ENCODE measurements at places on chromosomes 16 and 17.
A peak's percentile ranks its signal among the peaks of the same experiment; 100 is the strongest.

GRCh38 chr17:9241371-9241712 is 220.0 kb downstream of the NTN1 start:
- DNase-seq, result no peak

DNA sequence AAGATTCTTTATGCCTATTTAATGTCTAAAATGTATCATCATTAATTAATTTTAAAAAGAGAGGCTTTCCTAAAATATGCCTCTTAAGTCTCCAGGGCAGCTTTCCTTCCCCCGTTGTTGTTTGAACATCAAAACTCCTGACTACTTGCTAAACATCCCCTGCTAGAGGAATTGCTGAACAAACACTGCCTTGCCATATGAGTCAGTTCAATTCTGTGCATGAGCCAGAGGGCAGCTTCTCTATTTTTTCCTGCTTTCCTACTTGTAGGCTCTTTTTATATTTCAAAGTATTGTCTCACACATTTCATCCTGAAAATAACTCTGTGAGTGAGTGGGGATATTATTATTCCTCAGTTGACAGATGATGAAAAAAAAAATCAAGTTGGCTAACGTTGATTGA is 143.4 kb downstream of the HS3ST4 start:
- no peak for DNase-seq

- DNase-seq, result peak; percentile 62
Observed at GRCh38 chr16:88939972-88940861, 36.8 kb downstream of the CBFA2T3 start.

DNA sequence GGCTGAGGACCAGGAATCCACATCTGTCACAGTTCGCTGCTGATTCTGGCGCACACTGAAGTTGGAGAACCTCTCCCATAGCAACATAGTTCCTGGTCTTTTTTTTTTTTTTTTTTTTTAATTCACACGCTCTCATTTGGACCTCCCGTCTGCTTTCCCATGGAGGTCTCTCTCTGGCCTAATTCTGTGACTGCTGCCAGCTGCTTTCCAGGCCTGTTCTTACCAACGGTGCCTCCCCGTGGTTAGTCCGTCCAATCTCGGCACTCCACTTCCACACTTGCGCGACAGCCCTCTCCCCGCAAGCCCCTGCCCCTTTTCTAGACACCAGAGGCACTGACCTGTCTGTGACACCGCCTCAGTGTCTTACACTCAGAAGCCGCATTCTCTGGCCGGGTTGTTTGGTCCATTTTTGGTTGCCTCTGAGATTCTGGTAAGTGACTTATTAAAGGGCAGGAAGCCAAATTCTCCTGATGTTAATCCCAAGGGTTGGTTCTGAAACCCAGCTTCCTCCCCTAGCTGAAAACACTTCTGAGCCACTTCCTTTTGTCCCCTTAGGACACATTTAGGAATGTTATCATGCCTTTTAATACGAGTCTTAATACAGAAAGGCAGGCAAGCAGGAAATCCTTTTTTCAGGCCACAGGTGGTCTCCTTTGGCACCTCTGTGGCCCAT is 1.1 kb upstream of the AKTIP start:
- DNase-seq, result peak; percentile 13

GRCh38 chr17:66753126-66753920 is 81.6 kb upstream of the CACNG5 start:
- DNase-seq, result no peak

Data from hematopoietic multipotent progenitor cell treated with erythropoietin and hydrocortisone succinate and interleukin-3 and kit ligand, for 6 days (in vitro differentiated cells).